ENCODE measurements at places on chromosomes 16 and 17. TPM values are rescaled to one million over a fixed set of nuclear protein-coding genes. Genes with fewer than 3 reads are reported as not detected.
A peak's percentile ranks its signal among the peaks of the same experiment; 100 is the strongest.

GRCh38 chr17:46908068-46908737 is 14.8 kb upstream of the GOSR2 start:
- no peaks in the 10 kb centered on the region for H3K27me3 ChIP-seq
- H3K36me3 ChIP-seq = no peaks in the 10 kb centered on the region

- no peak overlapping the region for H3K27ac ChIP-seq
- H3K4me3 ChIP-seq = no peak overlapping the region
- H3K36me3 ChIP-seq = no peaks in the 10 kb centered on the region
Observed at GRCh38 chr16:79484237-79484636, 116.3 kb downstream of the MAF start.

- no peaks in the 10 kb centered on the region for H3K36me3 ChIP-seq
- no peak overlapping the region for H3K27ac ChIP-seq
- no peaks in the 10 kb centered on the region for H3K4me1 ChIP-seq
- no peaks in the 10 kb centered on the region for H3K27me3 ChIP-seq
- DNase-seq = no peak
Observed at GRCh38 chr16:48676836-48677235, 66.9 kb upstream of the N4BP1 start.

- H3K27me3 ChIP-seq = no peaks in the 10 kb centered on the region
- H3K4me1 ChIP-seq = no peaks in the 10 kb centered on the region
- H3K27ac ChIP-seq = no peak overlapping the region
- H3K36me3 ChIP-seq = no peaks in the 10 kb centered on the region
- DNase-seq = no peak
- H3K4me3 ChIP-seq = no peak overlapping the region
Observed at GRCh38 chr16:79412783-79413225, 187.7 kb downstream of the MAF start.

- H3K27ac ChIP-seq = no peak overlapping the region
- no peak for DNase-seq
- H3K4me3 ChIP-seq = no peak overlapping the region
- H3K27me3 ChIP-seq = no peaks in the 10 kb centered on the region
- peaks cover 10% of the 10 kb centered on the region for H3K4me1 ChIP-seq
- no peaks in the 10 kb centered on the region for H3K36me3 ChIP-seq
Observed at GRCh38 chr16:85361441-85362118, 249.3 kb upstream of the CIBAR2 start.

DNA sequence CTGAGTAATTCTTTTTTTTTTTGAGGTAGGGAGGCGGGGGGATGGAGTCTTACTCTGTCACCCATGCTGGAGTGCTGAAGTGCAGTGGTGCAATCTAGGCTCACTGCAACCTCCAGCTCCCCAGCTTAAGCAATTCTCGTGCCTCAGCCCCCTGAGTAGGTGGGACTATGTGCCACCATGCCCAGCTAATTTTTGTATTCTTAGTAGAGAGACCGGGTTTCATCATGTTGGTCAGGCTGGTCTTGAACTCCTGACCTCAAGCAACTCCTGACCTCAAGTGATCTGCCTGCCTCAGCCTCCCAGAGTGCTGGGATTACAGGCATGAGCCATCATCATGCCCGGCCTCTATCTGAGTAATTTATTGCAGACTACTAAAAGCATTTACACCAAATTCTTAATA is 19.4 kb downstream of the KPNB1 start:
- no peak for DNase-seq
- no peaks in the 10 kb centered on the region for H3K4me1 ChIP-seq
- no peaks in the 10 kb centered on the region for H3K27me3 ChIP-seq
- no peaks in the 10 kb centered on the region for H3K36me3 ChIP-seq
- no peak overlapping the region for H3K4me3 ChIP-seq

DNA sequence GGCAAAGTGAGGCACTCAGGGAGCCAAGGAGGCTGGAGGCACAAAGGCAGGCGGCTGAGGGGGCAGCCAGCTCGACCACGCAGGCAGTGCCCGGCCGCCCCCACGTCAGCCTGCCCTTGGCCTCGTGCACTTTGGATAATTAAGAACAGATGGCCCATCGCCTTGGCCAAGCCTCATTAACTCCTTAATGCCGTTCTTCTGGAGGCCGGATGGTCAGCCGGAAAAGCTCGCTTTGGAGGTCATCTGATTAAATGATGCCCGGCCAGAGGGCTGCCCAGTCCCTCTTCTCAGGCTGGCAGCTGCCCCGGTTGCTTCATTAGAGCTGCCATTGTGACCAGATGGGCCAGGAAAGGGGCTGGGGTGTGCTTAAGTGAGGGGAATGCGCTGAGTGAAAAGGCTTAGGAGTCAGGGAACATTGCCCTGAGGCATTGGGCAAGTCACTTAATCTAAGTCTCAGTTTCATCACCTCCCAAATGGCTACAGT is 364.0 kb downstream of the NPIPA8 start:
- H3K4me3 ChIP-seq = no peak overlapping the region
- DNase-seq = no peak
- H3K4me1 ChIP-seq = no peaks in the 10 kb centered on the region
- H3K36me3 ChIP-seq = no peaks in the 10 kb centered on the region
- H3K27ac ChIP-seq = no peak overlapping the region

- H3K4me1 ChIP-seq = no peaks in the 10 kb centered on the region
- no peak for DNase-seq
- no peaks in the 10 kb centered on the region for H3K36me3 ChIP-seq
- no peak overlapping the region for H3K4me3 ChIP-seq
- no peak overlapping the region for H3K27ac ChIP-seq
Observed at GRCh38 chr16:63467513-63467912, 1431.3 kb upstream of the CDH8 start.

GRCh38 chr17:2102931-2103809 is 48.3 kb downstream of the HIC1 start:
- no peak overlapping the region for H3K4me3 ChIP-seq
- no peak for DNase-seq
- no peaks in the 10 kb centered on the region for H3K27me3 ChIP-seq
- no peaks in the 10 kb centered on the region for H3K4me1 ChIP-seq
- H3K36me3 ChIP-seq = no peaks in the 10 kb centered on the region

DNA sequence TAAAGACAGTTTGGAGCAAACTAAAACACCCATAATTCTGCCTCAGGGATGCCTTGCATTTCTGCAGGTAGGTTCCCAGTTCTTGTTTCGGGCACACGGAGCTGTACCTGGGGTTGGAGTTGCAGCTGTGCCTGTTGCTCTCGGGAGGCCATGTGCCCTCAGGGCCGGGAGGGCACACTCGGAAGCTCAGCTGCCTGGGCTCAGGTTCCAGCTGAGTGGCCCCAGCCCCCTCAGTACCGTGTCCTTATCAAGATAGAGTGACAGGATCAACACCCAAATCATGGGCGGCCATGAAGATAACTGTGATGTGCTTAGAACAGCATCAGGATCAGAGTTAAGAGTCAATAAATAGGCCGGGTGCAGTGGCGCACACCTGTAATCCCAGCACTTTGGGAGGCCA is 107.9 kb downstream of the SNX29 start:
- H3K27me3 ChIP-seq = no peaks in the 10 kb centered on the region
- no peak overlapping the region for H3K4me3 ChIP-seq
- no peaks in the 10 kb centered on the region for H3K36me3 ChIP-seq
- H3K4me1 ChIP-seq = no peaks in the 10 kb centered on the region
- peak; percentile 5 for DNase-seq

GRCh38 chr17:73226556-73227172 is 33.8 kb downstream of the COG1 start:
- H3K36me3 ChIP-seq = no peaks in the 10 kb centered on the region
- no peak for DNase-seq
- no peaks in the 10 kb centered on the region for H3K27me3 ChIP-seq
- no peak overlapping the region for H3K4me3 ChIP-seq

- H3K36me3 ChIP-seq = no peaks in the 10 kb centered on the region
- no peaks in the 10 kb centered on the region for H3K4me1 ChIP-seq
- H3K27ac ChIP-seq = no peak overlapping the region
- no peak for DNase-seq
- H3K4me3 ChIP-seq = no peak overlapping the region
- no peaks in the 10 kb centered on the region for H3K27me3 ChIP-seq
Observed at GRCh38 chr17:58207451-58207850, 11.6 kb downstream of the MKS1 start.

GRCh38 chr17:36183001-36183971 is 6.8 kb upstream of the TBC1D3B start:
- DNase-seq = peak; percentile 71
- H3K36me3 ChIP-seq = no peaks in the 10 kb centered on the region
- peak overlapping the region; percentile 70 for H3K27ac ChIP-seq
- peaks cover 8% of the 10 kb centered on the region for H3K4me1 ChIP-seq
- H3K4me3 ChIP-seq = peak overlapping the region; percentile 54

GRCh38 chr17:33046361-33047255 is 55.0 kb downstream of the SPACA3 start:
- H3K27ac ChIP-seq = no peak overlapping the region
- H3K27me3 ChIP-seq = no peaks in the 10 kb centered on the region
- H3K4me3 ChIP-seq = no peak overlapping the region
- H3K4me1 ChIP-seq = no peaks in the 10 kb centered on the region

The SGF29 gene
- 46.7 TPM for total RNA-seq

The HOXB1 gene
- total RNA-seq = not detected

The KRTAP3-2 gene
- total RNA-seq = not detected

The SMIM5 gene
- total RNA-seq = 7.9 TPM

The CA4 gene
- 1.1 TPM for total RNA-seq

The USP43 gene
- total RNA-seq = 11.1 TPM

The KRTAP4-4 gene
- not detected for total RNA-seq

The CIITA gene
- total RNA-seq = 2.9 TPM

The KAT2A gene
- total RNA-seq = 60.5 TPM

Measured in ovary (tissue), 10 donors.